Calu3 (cell line): ENCODE measurements at places on chromosomes 6 and 20. TPM values are rescaled to one million over a fixed set of nuclear protein-coding genes. Genes with fewer than 3 reads are reported as not detected.

- no peak for DNase-seq
- H3K4me3 ChIP-seq, result no peak overlapping the region
- H3K4me1 ChIP-seq, result peaks cover 41% of the 10 kb centered on the region
- H3K36me3 ChIP-seq, result peaks cover 6% of the 10 kb centered on the region
- H3K27me3 ChIP-seq, result no peaks in the 10 kb centered on the region
Observed at GRCh38 chr6:11141295-11141694, 29.8 kb upstream of the ERVFRD-1 start.

GRCh38 chr20:33670715-33671499 lies 3.3 kb downstream of the NECAB3 start:
- H3K36me3 ChIP-seq, result peaks cover 59% of the 10 kb centered on the region
- H3K27ac ChIP-seq, result no peak overlapping the region
- no peak for DNase-seq
- no peak overlapping the region for H3K4me3 ChIP-seq
- H3K27me3 ChIP-seq, result no peaks in the 10 kb centered on the region
- peaks cover 30% of the 10 kb centered on the region for H3K4me1 ChIP-seq

DNA sequence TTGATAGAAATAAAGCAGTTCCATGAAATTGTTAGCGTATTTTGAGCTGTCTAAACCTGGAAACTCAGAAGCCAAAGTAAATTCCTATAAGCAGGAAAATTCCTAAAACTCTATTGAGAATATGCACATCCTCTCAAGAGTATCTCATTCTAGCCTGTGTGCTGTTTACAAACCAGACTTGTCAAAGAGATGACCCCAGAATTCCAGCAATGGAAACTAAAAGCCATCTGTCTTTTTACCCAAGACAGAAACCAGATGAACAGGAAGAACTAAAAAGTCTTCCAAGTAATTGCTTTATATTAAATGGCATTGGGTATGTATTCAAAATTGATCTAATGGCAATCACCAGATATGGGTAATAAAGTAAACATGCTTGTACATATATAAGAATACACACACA lies 92.6 kb downstream of the COL19A1 start:
- DNase-seq, result no peak
- H3K27ac ChIP-seq, result no peak overlapping the region
- H3K4me3 ChIP-seq, result no peak overlapping the region
- no peaks in the 10 kb centered on the region for H3K4me1 ChIP-seq
- H3K27me3 ChIP-seq, result no peaks in the 10 kb centered on the region

MICB gene
- 59.3 and 64.3 TPM in 2 replicates for total RNA-seq
